GM23248 (cell line): ENCODE measurements at places on chromosomes 1 and 21. TPM values are rescaled to one million over a fixed set of nuclear protein-coding genes. Genes with fewer than 3 reads are reported as not detected.

GRCh38 chr1:61287014-61287413 lies 204.7 kb downstream of the NFIA start:
- no peaks in the 10 kb centered on the region for H3K27me3 ChIP-seq
- H3K4me3 ChIP-seq, result no peak overlapping the region
- H3K27ac ChIP-seq, result peak overlapping the region; percentile 64
- DNase-seq, result peak; percentile 66
- no peaks in the 10 kb centered on the region for H3K36me3 ChIP-seq

The TMEM61 gene
- total RNA-seq, result not detected in 2 replicates

The ADARB1 gene
- total RNA-seq, result 17.4 and 22.6 TPM in 2 replicates

- no peaks in the 10 kb centered on the region for H3K27me3 ChIP-seq
- peak overlapping the region; percentile 53 for H3K27ac ChIP-seq
- H3K36me3 ChIP-seq, result no peaks in the 10 kb centered on the region
- H3K4me3 ChIP-seq, result peak overlapping the region; percentile 50
Measured at GRCh38 chr1:7379441-7379971, 391.6 kb upstream of the VAMP3 start.

DNA sequence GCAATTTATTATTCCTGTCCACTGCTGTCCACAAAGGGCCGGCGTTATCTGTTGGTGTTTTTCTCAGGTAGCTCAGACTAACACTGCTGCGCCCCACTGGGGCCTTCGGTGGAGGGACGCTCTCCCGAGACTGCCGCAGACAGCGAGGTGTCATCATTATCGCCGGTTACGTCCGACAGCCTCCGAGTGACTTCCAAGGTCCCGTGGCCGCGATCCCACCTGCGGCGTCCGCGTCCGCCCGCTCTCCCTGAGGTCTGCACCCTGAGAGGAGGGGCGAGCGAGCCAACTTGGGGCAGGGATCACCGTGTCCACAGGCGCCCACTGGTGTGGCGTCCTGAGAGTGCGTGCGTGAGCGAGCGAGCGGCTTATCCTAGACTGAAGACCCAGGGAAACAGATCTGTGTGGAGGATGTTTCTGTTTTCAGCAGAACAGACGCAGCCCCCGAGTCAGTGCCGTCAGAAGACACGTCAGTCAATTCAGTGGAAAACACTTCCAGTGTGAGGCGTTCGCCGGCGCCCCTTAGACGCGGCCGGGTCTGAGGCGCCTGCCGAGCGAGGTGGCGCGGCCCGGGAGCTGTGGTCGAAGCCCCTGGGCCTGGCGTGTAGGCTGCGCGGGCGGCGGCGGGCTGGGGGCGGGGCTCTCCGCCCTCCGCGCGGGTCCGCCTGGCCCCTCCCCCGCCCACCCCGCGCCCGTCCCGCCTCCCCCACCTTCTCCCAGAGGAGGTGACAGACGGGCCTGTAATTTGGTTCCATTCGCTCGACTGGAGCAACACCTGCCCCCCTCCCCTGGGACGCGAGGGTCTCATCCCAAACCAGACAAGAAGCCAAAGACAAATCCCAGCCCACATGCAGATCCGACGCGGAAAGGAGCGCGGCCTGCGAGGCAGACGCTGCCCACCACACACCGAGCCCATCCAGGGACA lies 12.6 kb downstream of the NHLH2 start:
- DNase-seq, result peak; percentile 34
- peaks cover 9% of the 10 kb centered on the region for H3K4me1 ChIP-seq
- peak overlapping the region; percentile 27; the same call in 1 of the 2 replicates for H3K4me3 ChIP-seq
- no peaks in the 10 kb centered on the region for H3K36me3 ChIP-seq

The CYP4Z1 gene
- total RNA-seq, result not detected in 2 replicates

GRCh38 chr1:221430152-221430960 lies 311.5 kb downstream of the DUSP10 start:
- no peaks in the 10 kb centered on the region for H3K27me3 ChIP-seq
- H3K36me3 ChIP-seq, result no peaks in the 10 kb centered on the region

- H3K4me3 ChIP-seq, result no peak overlapping the region
- H3K36me3 ChIP-seq, result no peaks in the 10 kb centered on the region
- H3K4me1 ChIP-seq, result peaks cover 6% of the 10 kb centered on the region; the same call in 1 of the 2 replicates
- peak; percentile 55 for DNase-seq
- no peak overlapping the region for H3K27ac ChIP-seq
Measured at GRCh38 chr1:121587777-121588176, 403.0 kb downstream of the SRGAP2C start.

The OR14K1 gene
- not detected in 2 replicates for total RNA-seq

GRCh38 chr1:117146575-117147340 lies 25.2 kb upstream of the TRIM45 start:
- no peaks in the 10 kb centered on the region for H3K27me3 ChIP-seq
- H3K27ac ChIP-seq, result peak overlapping the region; percentile 65
- no peaks in the 10 kb centered on the region for H3K36me3 ChIP-seq
- H3K4me1 ChIP-seq, result peaks cover 43% of the 10 kb centered on the region
- H3K4me3 ChIP-seq, result no peak overlapping the region

GRCh38 chr1:7783178-7783711 lies 846 bp upstream of the PER3 start:
- H3K36me3 ChIP-seq, result peaks cover 21% of the 10 kb centered on the region
- peak overlapping the region; percentile 68 for H3K4me3 ChIP-seq
- H3K4me1 ChIP-seq, result no peaks in the 10 kb centered on the region
- no peaks in the 10 kb centered on the region for H3K27me3 ChIP-seq

The HSD3B2 gene
- not detected in 2 replicates for total RNA-seq

GRCh38 chr1:224730965-224731364 lies 114.8 kb downstream of the CNIH3 start:
- no peaks in the 10 kb centered on the region for H3K27me3 ChIP-seq
- H3K4me3 ChIP-seq, result no peak overlapping the region
- no peaks in the 10 kb centered on the region for H3K36me3 ChIP-seq
- H3K27ac ChIP-seq, result peak overlapping the region; percentile 57
- H3K4me1 ChIP-seq, result peaks cover 46% of the 10 kb centered on the region
- peak; percentile 61 for DNase-seq

The ATP6V1G3 gene
- total RNA-seq, result not detected in 2 replicates
